ENCODE measurements at places on chromosomes 2 and 18. TPM values are rescaled to one million over a fixed set of nuclear protein-coding genes. Genes with fewer than 3 reads are reported as not detected.

- no peak for DNase-seq
Measured at GRCh38 chr2:3670376-3670775, 12.4 kb downstream of the ALLC start.

DNA sequence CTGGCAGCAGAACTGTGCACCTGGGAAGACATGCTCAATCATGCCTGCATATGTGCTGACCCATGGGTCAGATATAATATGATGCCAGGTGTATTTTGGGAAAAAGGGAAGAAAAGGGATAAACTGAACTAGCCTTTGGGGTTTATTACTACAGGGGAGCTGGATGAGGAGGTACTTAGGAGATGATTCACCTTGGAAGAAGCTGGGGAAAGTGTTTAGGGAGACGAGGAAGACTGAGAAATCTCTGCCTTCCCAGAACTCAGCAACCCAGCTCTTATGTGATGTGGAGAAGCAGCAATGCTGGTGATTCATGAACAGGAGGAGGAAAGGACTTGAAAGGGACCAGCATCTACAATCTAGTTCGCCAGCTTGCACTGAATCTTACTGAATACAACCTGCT is 110.2 kb downstream of the BARD1 start:
- DNase-seq: no peak

GRCh38 chr2:58099096-58099769 is 52.6 kb downstream of the VRK2 start:
- no peak for DNase-seq

Gene MOGAT1
- total RNA-seq: not detected

DNA sequence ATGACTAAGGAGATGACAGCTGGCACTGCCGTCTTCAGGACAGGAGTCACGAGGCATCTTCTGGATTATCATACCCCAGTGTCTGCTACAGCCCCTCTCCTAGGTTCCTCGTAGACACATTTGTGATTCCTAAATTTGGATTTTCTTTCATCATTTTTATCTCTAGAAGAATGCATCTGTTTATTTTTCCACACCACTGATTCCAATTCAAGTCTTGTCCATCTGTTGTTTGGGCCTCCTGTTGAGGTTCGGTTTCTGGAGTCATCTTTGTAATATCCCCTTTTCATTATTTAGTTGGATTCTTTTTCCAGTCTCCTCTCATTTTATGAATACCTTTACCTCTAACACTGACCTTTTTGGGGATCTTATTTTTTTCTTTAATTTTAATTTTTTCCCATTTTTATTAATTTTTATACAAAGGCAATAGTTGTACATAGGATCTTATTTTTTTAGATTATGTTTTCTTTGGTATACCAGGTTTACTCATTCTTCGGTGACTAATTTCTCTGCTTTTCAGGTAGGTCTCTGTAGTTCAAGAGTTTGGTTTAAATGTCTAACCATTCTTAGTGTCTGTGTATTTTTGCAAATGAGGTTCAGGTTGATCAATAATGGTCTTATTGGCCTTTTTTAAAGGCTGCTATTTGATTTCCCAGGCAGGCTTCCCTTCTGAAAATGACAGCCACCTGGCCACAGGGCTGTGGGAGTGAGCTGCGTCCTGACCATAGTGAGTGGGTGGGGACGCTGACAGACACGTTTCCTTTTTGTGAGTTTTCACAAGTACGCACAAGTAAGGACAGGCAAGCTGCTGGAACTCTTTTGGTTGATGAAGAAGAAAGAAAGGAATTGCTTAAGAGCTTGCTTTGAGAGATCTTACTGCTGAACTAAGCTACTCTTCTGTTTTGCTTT is 34.5 kb downstream of the FARP2 start:
- no peak for DNase-seq

DNA sequence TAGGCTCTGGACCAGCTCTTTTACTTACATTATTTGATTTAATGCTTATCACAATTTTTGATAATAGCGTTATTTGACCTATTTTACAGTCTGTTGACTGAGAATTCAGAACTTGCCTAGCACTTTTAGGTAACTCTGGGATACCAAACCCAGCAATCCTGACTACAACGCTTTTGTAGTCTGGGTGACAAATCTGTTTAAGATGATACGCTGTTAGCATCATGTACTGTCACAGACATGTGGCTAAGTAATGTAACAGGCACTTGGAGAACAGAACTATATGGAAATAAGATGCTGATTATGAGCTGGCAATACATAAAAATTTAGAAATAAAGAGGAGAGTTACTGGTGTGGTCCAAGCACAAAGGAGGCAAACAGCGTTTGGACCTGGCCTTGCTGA is 130.6 kb downstream of the RBMS1 start:
- no peak for DNase-seq

DNA sequence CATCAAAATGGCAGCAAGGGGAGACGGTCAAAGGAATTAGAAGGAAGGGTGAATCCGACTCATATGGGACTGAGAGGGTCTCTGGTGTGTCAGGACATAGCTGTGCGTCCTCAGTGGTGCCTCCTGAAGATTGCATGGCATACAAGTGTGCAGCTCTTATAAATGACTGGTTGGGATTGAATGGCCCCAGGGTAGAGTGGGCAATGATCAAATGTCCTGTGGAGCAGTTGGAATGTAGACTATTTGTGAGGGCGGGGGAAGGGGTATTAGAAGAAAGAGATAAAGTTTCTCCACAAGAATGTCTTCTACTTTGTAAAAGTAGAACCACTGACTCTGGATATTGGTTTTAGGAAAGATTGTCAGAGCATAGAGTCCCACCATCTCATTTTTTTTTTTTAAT is 24.6 kb downstream of the CTLA4 start:
- peak; percentile 36 for DNase-seq

DNA sequence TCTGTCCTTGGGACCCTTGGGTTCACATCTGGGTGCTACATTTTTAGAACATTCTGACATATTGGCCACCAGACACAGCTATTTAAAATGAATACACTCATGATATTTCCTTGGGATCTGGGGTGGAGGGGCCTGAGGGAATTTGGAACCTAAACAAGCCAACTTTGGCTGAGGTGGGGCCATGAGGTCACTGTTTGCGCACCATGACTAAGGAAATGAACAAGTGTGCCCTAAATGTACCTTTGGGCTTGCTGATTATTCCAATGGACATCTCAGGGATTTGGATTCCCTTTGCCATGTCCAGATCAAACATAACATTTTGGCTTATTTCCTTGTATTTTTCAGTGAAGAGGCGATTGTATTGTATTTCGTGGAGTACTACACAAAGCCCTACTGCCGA is 80.5 kb upstream of the SEC11C start:
- DNase-seq: no peak

- DNase-seq: no peak
Measured at GRCh38 chr2:34353509-34354113, 754.5 kb upstream of the FAM98A start.

- DNase-seq: no peak
Measured at GRCh38 chr2:56128235-56128634, 55.6 kb upstream of the CCDC85A start.

Gene AMER3
- not detected for total RNA-seq

Gene PCARE
- total RNA-seq: 0.32 TPM

- DNase-seq: no peak
Measured at GRCh38 chr18:39184176-39184575, 1618.6 kb upstream of the CELF4 start.

DNA sequence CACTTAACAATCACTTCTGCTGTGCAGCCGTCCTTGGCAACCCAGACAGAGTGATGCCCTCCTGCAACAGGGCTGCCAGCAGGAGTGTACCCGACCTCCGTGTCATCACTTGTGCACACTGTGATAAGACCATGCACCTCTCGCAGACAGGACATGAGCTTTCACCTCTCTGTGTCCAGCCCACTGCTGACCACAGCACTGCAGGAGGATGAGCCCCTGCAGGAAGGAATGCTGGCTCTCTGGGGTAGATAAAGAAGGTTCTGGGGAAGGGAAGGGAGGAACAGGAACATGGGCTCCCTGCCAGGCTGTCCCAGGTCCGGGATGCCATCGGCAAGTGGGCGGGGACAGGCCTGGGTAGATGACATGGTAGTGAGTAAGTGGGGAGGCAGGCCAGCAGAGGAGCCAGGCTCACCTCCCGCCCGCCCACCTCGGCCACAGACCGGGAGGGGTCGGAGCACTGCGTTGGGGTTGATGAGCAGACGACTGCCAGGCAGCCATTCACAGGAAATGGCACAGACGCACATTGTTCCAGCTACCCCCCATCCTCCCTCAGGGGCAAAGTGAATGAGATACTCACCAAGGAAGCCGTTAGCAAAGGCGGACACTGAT is 18.6 kb upstream of the COL6A3 start:
- DNase-seq: peak; percentile 48

DNA sequence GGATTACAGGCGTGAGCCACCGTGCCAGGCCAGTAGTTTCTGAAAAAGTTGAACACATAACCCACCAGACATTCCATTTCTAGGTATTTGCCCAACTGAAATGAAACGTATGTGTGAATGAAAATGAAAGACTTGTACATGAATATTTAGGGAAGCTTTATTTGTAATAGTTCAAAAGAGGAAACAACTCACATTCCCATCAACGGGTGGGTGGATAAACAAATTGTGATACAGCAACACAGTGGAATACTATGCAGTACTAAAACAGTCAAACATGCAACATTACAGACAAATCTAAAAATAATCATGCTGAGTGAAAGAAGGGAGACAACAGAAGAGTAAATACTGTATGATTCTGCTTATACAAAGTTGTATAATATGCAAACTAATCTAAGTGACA is 46.8 kb downstream of the TMEM131 start:
- DNase-seq: no peak

DNA sequence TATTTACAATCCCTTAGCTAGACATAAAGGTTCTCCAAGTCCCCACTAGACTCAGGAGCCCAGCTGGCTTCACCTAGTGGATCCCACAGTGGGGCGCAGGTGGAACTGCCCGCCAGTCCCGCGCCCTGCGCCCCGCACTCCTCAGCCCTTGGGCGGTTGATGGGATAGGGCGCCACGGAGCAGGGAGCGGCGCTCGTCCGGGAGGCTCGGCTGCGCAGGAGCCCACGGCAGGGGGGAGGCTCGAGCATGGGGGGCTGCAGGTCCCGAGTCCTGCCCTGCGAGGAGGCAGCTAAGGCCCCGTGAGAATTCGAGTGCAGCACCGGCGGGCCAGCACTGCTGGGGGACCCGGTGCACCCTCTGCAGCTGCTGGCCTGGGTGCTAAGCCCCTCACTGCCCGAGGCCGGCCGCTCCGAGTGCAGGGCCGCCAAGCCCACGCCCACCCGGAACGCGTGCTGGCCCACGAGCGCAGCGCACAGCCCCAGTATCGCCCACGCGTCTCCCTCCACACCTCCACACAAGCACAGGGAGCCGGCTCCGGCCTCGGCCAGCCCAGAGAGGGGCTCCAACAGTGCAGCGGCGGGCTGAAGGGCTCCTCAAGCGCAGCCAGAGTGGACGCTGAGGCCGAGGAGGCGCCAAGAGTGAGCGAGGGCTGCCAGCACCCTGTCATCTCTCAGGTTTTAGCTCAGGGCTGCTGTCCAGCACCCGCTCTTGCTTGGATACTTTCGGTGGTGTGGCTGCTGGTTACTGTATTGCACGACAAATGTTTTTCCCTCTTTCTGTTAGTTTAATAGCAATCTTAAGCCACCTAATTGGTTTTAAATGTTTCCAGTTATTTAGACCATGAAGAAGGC is 83.8 kb upstream of the LDLRAD4 start:
- DNase-seq: no peak

DNA sequence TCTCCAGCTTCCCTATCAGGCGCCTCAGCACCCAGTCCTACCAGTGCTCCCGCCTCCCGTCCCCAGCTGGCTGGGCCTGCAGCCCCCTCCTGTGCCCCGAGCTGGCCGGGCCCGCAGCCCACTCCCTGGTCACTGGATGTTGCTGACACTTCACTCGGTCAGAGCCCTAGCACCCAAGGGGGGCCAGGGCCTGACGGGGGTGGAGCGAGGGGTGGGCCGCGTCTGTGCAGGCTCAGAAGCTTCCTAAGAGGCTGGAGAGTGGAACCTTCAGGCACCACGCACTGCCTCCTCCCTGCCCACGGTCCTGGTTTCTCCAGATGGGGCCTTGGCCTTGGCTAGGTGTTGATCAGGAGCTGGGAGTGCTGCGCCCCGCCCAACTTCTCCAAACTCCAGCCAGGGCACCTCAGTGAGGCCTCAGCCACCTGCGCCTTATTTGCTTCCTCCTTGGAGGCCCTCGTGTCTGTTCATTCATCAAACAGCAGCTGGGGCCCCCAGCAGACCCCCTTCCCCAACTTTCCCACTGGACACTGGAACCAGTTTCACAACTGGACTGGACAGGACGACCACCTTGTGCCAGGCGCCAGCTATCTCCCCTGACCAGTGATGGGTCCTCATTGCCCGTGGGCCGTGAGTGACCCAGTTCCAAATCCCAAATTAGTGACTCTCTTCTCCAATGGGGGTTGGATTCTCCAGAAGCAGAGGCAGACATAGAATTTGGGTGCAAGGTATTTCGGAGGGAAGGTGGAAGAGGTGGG is 16.7 kb downstream of the CAPN10 start:
- DNase-seq: no peak

Gene CASP10
- total RNA-seq: 0.48 TPM

Gene PRSS56
- 2.5 TPM for total RNA-seq

DNA sequence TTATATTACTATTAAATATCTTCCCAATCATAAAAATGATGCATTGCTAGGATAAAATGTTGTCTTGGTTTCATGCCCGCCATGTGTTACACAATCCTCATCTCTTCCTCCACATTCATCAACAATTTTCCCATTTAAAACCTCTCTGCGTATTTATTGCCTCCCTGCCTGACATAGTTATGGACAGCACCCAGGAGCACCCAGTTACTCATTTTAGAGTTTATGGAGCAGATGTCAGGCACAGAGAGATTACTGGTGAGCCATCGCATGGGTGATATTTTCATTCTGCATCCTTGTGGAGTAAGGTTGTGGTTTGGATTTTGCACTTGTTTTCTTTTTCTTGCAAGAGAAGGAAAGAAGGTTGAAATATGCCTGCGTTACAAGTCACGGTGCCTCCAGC is 116.7 kb upstream of the NPAS2 start:
- no peak for DNase-seq

DNA sequence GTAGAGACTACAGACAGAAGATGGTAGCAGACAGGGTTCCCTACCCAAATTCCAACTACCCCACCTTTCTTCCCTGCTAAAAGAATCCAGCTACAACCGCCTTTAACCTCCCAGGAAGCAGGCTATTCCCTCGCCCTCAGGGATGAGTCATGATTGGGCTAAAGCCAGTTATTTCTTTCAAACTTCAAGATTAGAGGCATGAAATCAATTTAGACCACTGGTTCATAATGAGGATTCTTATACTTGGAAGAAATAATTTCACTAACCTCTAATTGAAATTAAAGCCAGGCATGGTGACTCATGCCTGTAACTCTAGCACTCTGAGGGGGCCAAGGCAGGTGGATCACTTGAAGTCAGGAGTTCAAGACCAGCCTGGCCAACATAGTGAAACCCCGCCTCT is 20.0 kb downstream of the TRIP12 start:
- peak; percentile 75 for DNase-seq

Gene PPP1R1C
- 0.51 TPM for total RNA-seq

Measured in myocyte (in vitro differentiated cells).